Suppressor macrophage treated with lipopolysaccharide for 1 hour (primary cell): ENCODE measurements at places on chromosomes 5 and 9.
A peak's percentile ranks its signal among the peaks of the same experiment; 100 is the strongest.

DNA sequence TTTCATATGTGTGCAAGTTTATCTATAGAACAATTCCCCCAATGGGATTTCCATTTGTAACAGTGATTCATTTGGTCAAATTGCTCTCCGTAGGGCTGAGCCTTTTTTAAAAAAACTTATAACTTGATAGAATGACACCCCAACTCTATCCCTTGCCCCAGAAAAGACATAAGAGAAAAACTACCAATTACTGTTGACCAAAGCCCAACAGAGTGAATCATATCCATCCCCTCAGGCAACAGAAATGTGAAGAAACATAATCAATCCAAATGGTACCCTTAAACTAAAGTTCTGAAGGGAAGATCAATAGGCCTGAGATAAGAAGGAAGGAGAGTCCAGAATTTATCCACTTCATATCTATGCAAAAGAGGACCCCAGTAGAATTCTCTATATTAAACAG is 17.8 kb downstream of the TICAM2 start:
- no peak for DNase-seq

- DNase-seq = no peak
Observed at GRCh38 chr5:57772512-57772911, 289.9 kb upstream of the ACTBL2 start.

- DNase-seq = no peak
Observed at GRCh38 chr5:102682101-102682647, 72.9 kb upstream of the PAM start.

DNA sequence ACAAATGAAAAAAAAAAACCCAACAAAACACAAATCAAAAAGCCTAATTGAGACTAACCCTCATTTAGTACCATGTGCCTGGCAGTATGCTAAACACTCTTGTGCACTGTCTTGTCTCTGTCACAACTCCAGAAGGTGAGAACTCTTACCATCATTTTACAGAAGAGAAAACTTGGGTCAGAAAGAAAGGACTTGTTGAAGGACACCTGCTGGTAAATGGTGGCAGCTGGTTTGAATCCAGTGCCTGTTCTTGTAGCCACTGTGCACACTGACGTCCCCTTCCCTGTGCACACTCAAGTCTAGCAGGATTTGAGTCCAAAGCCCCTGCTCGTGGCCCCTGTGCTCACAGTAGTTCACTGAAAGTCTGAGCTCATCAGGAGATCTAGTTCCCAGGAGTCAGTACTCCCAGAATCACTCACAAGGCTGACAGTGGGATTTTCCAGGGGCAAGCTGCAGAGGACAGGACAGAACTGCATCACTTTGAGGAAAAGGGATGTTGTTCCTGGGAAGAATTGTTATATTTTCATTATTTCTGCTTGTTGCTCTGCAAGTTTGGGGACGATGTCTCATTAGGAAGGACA is 43.0 kb upstream of the HSD17B4 start:
- no peak for DNase-seq

DNA sequence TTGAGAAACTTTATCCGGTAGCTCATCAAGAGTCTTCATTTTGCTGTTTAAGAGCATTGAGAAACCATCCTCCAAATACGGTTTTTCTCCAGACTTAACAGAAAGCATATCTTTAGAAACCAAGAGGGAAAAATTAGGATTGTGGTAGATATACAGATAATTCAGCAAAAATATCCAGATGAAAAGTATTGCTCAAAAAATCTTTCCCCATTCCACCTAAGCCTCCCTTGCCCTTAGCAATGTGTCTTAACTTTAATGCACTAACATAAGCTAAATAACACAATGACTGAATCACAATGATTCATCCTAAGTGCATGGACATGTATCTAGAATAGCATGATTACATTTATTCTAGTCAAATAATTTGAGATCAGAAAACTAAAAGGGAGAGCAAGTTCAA is 130.3 kb upstream of the TARS1 start:
- DNase-seq = no peak

- no peak for DNase-seq
Observed at GRCh38 chr9:109422641-109423040, 75.5 kb downstream of the PTPN3 start.

GRCh38 chr5:3896098-3896497 is 300.5 kb downstream of the IRX1 start:
- no peak for DNase-seq

DNA sequence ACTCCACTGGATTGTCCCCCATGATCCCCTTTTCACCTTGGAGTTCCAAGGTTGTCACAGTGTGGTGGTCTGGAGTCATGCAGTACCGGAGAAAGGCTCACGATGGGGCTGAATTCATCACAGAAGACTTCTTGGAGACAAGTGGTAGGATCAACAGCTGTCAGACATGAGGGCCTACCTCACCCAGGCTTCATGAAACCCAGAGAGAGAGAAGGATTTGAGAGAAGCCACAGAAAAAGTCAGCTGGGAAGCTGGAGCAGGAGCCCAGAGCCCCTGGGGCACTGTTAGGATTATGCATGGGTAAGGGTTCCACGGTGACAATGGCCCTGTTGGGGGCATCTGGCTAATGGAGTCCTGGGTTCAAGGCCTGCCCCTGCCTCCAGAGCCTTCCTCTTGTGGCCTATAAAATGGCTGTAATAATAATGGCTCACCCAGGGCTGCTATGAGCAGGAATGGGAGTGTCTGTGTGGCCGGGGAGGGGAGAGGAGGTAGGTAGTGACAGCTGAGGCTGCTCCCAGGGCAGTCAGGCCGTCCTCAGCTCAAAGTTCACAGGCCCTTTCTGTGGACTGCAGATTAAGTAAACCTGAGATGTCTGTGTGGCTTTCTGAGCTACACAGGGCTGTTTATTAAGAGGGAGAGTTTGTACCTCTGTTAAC is 910 bp downstream of the TRIM14 start:
- DNase-seq = peak; percentile 48

- DNase-seq = no peak
Observed at GRCh38 chr9:70085241-70085640, 41.6 kb downstream of the MAMDC2 start.

DNA sequence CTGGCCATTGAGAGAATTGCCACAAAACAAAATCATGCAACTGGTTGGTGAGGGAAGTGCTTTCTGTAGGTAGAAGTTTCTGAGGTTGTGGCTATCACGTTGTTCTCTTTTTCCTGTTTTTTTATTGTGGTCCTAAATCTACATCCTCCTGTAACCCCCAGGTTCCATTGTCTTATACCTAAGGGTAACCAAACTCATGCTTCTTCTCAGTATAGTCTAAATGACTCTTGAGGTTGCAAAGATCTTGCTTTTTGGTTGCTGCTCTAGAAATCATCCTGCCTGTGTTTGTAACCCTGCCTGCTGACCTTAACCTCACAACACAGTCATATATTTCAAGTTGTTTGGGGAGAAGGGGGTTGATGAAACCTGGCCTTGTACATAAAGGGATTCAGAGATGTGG is 273.1 kb downstream of the CD180 start:
- DNase-seq = no peak

DNA sequence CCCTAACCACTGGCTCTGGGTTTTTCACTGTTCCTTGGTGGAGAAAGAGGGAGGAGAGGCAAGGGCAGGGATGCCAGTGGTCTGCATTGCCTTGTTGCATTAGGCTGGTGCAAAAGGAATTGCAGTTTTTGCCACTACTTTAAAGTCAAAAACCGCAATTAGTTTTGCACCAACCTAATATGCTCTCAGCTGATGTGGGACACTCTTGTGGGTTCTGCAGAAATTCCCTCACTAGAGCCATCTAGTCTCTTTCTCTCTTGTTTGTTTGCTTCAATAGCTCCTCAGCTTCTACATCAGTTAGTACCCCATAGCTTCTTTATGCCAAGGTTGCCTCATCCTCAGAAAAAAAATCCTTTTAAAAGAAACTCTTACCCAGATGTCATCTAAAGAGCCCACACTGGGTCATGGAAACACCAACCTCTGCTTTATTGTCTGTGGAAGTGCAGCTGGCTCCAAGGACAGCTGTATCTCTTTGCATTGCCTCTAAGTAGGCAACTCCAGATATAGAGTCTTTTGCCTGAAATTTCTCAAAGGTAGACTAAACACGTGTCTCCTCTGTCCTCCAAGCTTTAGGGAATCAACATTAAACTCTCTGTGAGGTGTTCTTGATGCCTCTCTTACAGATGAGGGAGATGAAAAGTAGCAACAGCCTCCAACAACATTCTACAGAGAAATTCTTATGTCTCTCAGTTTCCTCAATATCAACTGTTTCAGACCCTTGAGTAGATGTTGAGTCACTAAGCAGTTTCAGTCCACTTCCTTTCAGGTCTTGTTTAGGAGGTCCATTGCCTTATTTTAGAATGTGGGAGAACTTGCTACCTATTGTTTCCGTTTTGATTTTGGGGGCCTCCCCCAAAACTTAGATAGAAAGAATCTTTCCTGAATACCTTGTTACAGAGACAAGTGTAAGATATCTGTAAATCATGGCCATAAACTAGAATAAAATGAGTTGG is 84.9 kb upstream of the MEF2C start:
- DNase-seq = no peak

GRCh38 chr9:77697238-77697984 is 49.3 kb upstream of the GNA14 start:
- no peak for DNase-seq

- DNase-seq = peak; percentile 62
Observed at GRCh38 chr9:114480746-114481435, 24.4 kb downstream of the WHRN start.

GRCh38 chr5:152477536-152477935 is 72.5 kb upstream of the NMUR2 start:
- DNase-seq = no peak

- no peak for DNase-seq
Observed at GRCh38 chr5:14295610-14296009, 152.5 kb downstream of the TRIO start.

- DNase-seq = no peak
Observed at GRCh38 chr9:113746486-113746885, 129.6 kb upstream of the ZNF618 start.

- DNase-seq = no peak
Observed at GRCh38 chr5:108398964-108399363, 17.1 kb upstream of the FBXL17 start.

GRCh38 chr5:1421521-1422341 is 23.5 kb downstream of the SLC6A3 start:
- DNase-seq = no peak

- DNase-seq = no peak
Observed at GRCh38 chr9:78609450-78609849, 312.5 kb downstream of the PSAT1 start.

DNA sequence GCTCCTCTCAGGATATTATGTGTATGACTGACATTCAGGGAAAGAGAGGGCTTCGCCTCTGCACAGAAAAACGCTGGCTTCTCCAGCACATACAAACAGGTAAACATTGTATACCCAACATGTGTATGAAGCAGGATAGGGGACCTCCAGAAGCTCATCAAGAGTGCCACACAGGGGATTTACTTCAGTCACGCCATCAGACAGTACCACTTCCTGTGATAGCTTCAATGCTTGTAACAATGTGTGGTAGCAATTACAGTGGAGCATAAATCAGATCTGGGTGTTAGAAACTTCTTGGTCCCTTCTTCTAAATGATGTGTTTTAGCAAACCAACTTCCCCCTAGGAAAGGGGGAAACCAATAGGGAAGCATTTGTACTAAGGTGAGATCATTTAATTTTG is 160.8 kb downstream of the TSSK1B start:
- DNase-seq = no peak

DNA sequence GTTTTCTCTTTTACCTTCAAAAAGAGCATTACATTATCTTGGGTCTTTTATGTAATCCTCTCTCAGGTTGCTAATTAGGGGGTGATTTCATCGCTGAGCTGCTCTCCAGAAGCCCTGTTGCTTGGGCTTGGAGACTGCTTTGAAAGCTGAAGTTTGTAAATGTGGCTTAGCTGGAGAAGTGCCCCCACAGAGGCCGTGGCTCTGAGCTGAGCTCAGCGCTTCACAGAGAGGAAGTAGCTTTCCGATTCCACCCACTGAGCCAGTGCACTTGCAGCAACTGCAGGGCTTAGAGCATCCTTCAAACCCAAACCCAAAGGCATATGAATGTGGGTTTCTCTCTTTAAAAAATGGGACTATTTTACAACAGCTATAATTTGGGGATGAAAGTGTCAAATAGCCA is 13.7 kb upstream of the NXNL2 start:
- DNase-seq = peak; percentile 72

DNA sequence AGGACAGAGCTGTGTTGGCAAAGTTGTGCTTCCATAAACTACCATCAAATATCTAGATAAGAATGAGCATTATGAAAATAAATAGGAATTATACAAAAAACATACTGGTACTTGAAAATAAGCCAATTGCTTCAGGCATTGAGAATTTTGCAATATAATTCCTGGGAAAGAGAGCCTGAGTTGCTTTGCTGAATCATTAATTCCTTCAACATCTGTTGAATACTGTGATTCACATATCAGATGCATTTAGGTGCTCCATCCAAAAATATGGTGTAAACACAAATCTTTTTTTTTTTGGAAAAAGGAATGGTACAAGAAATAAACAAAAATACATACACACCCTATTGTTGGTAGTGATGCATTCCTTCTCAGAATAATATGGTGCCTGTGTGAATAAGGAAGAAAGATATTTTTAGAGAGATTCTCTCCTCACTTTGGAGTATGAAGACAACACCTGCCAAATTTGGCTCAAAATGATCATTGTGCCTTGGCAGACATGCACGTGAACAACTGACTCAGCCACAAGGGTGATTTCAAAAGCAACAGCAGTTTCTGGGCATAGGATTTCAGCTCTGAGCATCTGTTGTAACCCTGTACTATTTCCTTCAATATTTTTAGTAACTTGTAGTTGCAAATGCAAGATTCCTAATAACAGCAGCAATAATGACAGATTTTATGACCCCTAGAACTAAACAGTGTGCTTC is 96.7 kb downstream of the CAVIN4 start:
- no peak for DNase-seq

- DNase-seq = peak; percentile 4
Observed at GRCh38 chr9:13963005-13963653, 350.8 kb downstream of the NFIB start.

- DNase-seq = no peak
Observed at GRCh38 chr9:90974016-90974415, 172.4 kb downstream of the SYK start.

GRCh38 chr5:74020503-74020902 is 394.5 kb downstream of the ARHGEF28 start:
- DNase-seq = no peak

GRCh38 chr9:106174346-106174745 is 480.0 kb downstream of the TMEM38B start:
- no peak for DNase-seq

- DNase-seq = no peak
Observed at GRCh38 chr9:95133325-95133705, 184.2 kb downstream of the FANCC start.

GRCh38 chr5:176624938-176625337 is 5.4 kb downstream of the SNCB start:
- no peak for DNase-seq

GRCh38 chr9:13142776-13143175 is 136.7 kb downstream of the MPDZ start:
- DNase-seq = no peak

DNA sequence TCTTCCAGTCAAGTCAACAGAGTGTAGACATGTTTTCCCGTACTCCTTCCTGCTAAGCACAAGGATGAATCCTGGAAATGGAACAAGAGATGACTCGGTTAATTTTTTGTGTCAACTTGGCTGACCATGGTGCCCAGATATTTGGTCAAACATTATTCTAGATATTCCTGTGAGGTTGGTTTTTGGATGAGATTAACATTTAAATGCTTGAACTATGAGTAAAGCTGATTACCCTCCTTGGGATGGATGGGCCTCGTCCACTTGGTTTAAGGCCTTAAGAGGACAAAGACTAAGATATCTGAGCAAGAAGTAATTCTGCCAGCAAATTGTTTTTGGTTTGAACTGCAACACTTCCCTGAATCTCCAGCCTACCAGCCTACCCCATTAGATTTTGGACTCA is 338.1 kb upstream of the MSX2 start:
- no peak for DNase-seq

- no peak for DNase-seq
Observed at GRCh38 chr5:141441571-141442170, 11.4 kb downstream of the PCDHGA12 start.
